ENCODE measurements at places on chromosomes 4 and X.
A peak's percentile ranks its signal among the peaks of the same experiment; 100 is the strongest.

DNA sequence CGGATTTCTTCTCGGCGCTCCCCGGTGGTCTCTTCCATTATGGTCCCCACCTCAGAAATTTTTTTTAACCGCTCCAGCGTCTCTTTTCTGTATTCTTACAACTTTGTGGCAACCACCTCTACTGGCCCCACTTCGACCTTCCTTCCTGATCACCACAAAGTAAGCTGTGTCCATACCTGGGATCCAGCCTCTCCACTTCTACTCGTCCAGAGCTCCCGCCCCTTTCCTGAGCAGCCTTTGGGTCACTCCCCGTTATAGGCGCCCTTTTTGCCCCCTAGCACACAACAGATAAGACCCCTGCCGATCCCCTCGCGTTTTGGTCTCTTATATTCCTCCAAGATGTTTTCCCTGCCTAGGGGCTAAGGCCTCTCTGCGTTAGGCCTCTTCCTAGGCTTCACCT, 557 bp downstream of the PIGG start:
- DNase-seq: no peak

DNA sequence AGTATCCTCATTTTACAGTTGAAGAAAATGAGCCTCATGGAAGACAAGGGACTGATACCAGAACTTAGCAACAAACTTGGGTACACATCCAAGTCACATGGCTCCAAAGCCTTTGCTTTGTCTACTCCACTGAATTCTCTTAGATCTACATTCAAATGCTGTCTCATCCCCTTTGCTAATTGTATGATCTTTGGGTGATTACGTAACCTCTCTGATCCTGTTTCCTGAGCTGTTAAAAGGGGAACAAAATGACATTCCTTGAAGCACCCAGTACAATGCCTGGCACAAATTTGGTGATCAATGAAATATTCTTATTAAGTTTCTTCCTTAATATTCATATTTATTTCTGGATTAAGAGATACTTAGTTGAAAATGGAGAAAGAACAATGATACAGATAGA, 5.9 kb upstream of the HPGD start:
- DNase-seq: no peak

DNA sequence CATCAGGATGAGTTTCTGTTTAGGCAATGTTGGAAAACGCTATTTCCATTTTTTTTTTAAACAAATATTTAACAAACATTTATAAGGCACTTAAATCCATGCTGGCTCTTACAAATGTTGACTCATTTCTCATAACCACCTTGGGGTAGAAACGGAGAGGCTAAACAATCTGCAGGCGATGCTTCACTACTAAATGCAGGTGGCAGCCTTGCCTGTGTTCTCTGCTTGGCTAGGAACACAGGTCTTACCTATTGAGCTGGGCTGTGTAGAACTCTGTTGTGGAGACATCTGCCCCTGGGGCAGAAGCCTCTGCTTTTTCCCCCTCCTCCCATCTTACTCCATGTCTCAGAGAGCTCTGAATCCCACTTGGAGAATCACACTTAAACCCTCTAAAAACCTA, 1.4 kb upstream of the CXCL1 start:
- peak; percentile 37 for DNase-seq

DNA sequence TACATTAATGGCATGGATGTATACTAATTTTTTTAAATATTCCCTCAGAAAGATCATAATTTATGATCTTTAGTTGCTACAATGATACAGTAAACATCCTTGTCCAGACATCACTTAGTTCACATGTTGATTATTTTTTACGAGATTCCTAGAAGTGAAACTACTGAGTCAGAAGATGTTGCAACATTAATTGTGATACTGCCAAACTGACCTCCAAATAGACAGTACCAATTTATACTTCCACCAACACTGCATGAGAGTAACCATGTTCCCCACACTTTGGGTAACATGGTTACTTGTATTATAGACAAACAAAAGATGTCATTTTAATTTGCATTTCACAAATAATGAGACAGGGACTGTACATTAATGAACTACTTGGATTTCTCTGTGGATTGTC, 19.6 kb downstream of the RCHY1 start:
- DNase-seq: no peak

- DNase-seq: no peak
Measured at GRCh38 chr4:184357165-184357564, 117.2 kb downstream of the IRF2 start.

GRCh38 chr4:147340111-147340510, 140.8 kb upstream of the EDNRA start:
- no peak for DNase-seq

GRCh38 chr4:188780686-188781085, 641.4 kb downstream of the TRIML1 start:
- no peak for DNase-seq

- DNase-seq: no peak
Measured at GRCh38 chr4:48372272-48372671, 30.9 kb downstream of the SLAIN2 start.

GRCh38 chr4:82968972-82969371, 41.7 kb downstream of the LIN54 start:
- DNase-seq: no peak

DNA sequence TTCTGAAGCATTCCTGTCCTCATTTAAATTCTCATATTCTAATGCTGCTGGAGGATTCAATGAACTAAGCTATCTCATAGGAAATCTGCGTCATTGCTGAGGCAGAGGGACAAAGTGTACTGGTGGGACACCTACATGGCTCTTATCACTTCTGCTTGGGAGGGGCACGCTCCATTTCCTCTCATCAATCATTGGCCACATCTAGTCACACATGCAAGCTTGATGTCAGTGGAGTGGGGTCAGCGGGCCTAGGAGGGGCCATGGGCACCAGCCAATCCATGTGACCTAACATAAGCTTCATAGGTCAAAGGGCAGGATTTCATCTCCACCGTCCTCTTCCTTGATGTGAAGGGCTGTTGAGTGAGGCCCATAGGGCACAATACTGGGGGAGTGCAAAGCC, 21.4 kb downstream of the BEX3 start:
- DNase-seq: no peak

DNA sequence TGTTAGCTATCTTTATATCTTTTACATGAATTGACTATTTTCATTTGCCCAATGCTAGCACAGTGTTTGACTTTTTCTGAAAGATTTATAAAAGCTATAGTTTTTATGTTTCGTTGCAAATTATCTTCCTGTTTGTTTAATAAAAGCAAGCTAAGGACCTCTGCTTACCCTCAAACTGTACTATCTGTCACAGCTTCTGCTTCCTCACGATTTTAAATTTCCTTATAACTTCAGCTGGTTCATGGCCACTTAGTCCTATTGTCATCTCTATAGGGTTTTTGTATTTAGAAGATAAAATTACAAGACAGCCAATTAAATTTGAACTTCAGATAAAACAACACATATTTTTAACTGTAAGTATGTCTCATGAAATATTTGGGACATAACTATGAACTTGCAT, 494.0 kb downstream of the PDGFC start:
- no peak for DNase-seq

GRCh38 chr4:57131849-57132742, 21.9 kb upstream of the IGFBP7 start:
- no peak for DNase-seq

GRCh38 chr4:121943941-121944340, 7.9 kb downstream of the TRPC3 start:
- DNase-seq: peak; percentile 81

DNA sequence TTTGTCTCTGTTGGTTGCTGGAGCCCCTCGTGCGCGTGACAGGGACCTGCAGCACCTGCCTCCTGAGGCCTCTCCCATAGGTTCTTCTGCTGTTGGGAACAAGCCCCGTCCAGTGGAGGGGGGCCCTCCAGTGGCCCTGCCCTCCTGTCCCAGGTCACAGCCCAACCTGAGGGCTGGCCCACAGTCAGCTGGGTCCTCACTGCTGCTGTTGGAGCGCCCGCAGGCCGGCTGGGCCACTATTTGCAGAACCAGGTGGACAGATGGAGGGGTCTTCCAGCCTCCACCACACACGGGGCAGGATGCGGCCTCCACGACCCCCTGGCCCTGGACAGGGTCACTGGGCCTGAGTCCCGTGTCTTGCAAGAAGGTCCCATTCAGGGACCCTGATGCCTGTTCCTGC, 51.4 kb upstream of the PSAPL1 start:
- no peak for DNase-seq

DNA sequence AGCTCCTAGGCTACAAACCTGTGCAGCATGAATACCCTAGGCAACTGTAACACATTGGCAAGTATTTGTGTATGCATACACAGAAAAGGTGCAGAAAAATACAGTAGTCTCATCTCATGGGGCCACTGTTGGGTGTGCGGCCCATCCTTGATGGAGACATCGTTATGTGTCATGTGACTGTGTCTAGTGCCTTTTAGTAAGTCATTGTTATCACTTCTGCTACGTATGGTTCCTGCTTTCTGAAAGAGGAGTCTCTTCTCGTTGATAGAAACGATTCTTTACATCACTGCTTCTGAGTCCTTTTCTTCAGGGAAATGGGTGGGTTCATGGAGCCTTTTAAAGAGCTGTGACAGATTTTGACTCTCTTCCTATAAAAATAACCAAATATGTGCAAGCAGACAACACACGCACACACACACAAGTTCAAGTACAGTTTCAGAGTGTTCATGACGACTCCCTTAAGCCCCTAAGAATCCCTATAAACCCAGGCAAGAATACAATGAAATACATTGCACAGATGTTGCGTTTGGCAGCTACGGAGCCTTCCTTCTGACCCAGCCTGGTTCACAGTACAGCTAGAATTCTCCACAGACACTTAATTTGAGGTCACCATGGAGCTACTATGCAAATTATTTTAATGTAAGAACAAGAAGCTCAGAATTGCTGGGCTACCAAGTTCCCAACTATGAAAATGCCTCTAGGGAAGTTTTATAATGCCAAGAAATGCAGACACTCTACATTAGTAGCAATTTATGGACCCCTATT, 10.2 kb upstream of the STK32B start:
- no peak for DNase-seq

DNA sequence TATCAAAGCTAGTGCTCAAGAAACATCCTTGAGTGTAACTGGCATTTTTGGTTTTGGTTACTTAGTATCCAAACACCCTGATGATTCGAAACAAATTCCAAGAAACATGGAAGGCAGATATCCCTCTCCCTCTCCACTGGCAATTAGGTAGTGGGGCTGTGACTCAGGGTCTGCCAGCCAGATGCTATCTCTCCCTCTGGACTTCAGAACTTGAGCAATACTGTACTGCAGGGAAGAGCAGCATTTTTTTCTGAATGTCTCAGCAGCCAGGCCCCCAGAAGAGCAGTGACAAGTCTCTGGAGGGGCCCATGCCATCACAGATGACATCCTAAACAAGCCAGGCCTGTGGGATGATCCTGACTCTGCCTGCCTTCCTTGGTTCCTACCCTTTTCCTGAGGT, 37.3 kb upstream of the BCORL1 start:
- DNase-seq: no peak

GRCh38 chrX:125004799-125005198, 314.9 kb upstream of the TEX13C start:
- no peak for DNase-seq

GRCh38 chr4:30314001-30314400, 406.2 kb upstream of the PCDH7 start:
- DNase-seq: no peak

GRCh38 chrX:111914398-111915090, 38.6 kb downstream of the TRPC5OS start:
- DNase-seq: no peak

DNA sequence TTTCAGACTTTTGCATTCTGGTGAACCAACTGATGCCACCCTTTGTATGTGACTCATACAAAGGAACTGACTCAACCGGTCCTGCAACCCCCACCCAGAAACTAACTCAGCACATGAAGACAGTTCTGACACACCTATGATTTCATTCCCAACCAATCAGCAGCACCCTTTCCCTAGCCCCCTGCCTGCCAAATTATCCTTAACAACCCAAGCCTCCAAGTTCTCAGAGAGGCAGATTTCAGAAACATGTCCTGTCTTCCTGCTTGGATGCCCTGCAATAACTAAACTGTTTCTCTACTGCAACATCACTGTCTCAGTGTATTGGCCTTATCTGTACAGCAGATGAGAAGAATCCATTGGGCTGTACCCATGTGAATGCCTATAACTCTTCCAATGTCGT, 284.7 kb downstream of the CAMK2D start:
- no peak for DNase-seq
